Pancreas (tissue), 10 donors: ENCODE measurements at places on chromosomes 3 and 15. TPM values are rescaled to one million over a fixed set of nuclear protein-coding genes. Genes with fewer than 3 reads are reported as not detected.

The P2RY1 gene
- 5.1 TPM for total RNA-seq

The CELSR3 gene
- total RNA-seq: 0.63 TPM

The WNT5A gene
- 5.9 TPM for total RNA-seq

The GPR62 gene
- total RNA-seq: 0.09 TPM

The TMEM108 gene
- 0.59 TPM for total RNA-seq

The DZIP1L gene
- total RNA-seq: 10.7 TPM

The PAK6 gene
- total RNA-seq: 3.2 TPM

The SLC28A2 gene
- total RNA-seq: not detected

The P3H2 gene
- total RNA-seq: 1.2 TPM

The NIPA2 gene
- 18.0 TPM for total RNA-seq

The LRRIQ4 gene
- total RNA-seq: not detected

The EPHB1 gene
- 0.55 TPM for total RNA-seq

The CD200 gene
- 2.5 TPM for total RNA-seq

The KIAA1143 gene
- total RNA-seq: 11.6 TPM

The GOLGA6L7 gene
- not detected for total RNA-seq

The AHSG gene
- not detected for total RNA-seq

The SENP8 gene
- total RNA-seq: 1.9 TPM

The DAPK2 gene
- total RNA-seq: 5.8 TPM

The TTLL13 gene
- not detected for total RNA-seq

The SERPINI2 gene
- 444 TPM for total RNA-seq

The NLGN1 gene
- 1.5 TPM for total RNA-seq

The TYRO3 gene
- total RNA-seq: 14.4 TPM

The MRPL47 gene
- total RNA-seq: 10.4 TPM

The CHRD gene
- total RNA-seq: 15.0 TPM

The EIF4E3 gene
- total RNA-seq: 17.3 TPM

The QARS1 gene
- total RNA-seq: 103 TPM

The LMCD1 gene
- total RNA-seq: 21.0 TPM

The MUSTN1 gene
- total RNA-seq: not detected

The TRAIP gene
- total RNA-seq: 0.83 TPM

The ISLR gene
- total RNA-seq: 1.7 TPM

The MAPK6 gene
- 11.0 TPM for total RNA-seq

The CLDN16 gene
- 1.8 TPM for total RNA-seq

The COLQ gene
- 0.28 TPM for total RNA-seq

The PCBP4 gene
- total RNA-seq: 13.1 TPM

The LRRC31 gene
- total RNA-seq: not detected

The RGMA gene
- total RNA-seq: 11.2 TPM

The TRIM42 gene
- total RNA-seq: not detected

The PLSCR5 gene
- not detected for total RNA-seq

The SLITRK3 gene
- 0.03 TPM for total RNA-seq

The TUSC7 gene
- total RNA-seq: not detected

The CHRNA3 gene
- 0.09 TPM for total RNA-seq

The CKMT1B gene
- total RNA-seq: 0.97 TPM

The CLEC3B gene
- total RNA-seq: 3.7 TPM

The ADCY5 gene
- total RNA-seq: 7.1 TPM

The KY gene
- 0.23 TPM for total RNA-seq

The CLRN1 gene
- total RNA-seq: not detected

The FBN1 gene
- total RNA-seq: 2.4 TPM

The RBSN gene
- total RNA-seq: 8.0 TPM

The CCR1 gene
- 0.09 TPM for total RNA-seq

The SOX2 gene
- 0.09 TPM for total RNA-seq
